ENCODE measurements at places on chromosomes 5 and 9.

DNA sequence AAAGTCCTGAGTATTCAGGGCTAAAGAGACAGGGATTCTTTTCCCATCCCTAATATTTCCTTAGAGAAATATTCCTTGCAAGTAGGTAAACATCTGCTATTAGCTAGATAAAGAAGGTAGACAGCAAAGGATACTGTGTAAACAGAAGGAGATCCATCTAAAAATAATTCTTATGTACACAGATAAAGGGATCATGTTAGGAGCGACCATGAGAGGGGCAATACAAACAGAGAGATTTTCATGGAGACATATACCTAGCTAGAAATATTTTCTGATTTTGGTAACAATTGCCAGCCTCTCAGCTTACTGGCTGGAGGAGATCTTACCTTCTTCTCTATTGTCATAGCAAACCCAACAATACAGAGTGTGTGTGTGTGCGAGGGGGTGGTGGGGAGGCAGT, 184.6 kb upstream of the DMAC1 start:
- DNase-seq, result no peak

DNA sequence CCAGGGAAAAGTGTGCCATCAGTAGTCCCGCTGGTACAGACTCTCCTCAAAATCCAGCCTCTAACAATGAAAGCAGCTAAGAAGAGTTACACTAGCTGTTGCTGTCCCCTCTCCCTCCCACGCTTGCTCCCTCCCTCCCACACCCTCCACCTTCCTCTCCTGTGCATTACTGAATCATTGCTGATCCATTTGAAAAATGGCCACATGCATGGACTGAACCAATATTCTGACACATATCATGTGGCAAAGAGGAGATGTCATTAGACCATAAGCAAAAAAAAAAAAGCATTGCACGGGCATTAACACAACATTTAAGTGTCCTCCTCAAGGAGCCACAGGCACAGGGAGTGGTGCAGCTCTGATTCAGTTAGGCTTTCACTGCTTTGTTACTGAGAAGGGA, 37.9 kb downstream of the LHFPL2 start:
- no peak for DNase-seq

DNA sequence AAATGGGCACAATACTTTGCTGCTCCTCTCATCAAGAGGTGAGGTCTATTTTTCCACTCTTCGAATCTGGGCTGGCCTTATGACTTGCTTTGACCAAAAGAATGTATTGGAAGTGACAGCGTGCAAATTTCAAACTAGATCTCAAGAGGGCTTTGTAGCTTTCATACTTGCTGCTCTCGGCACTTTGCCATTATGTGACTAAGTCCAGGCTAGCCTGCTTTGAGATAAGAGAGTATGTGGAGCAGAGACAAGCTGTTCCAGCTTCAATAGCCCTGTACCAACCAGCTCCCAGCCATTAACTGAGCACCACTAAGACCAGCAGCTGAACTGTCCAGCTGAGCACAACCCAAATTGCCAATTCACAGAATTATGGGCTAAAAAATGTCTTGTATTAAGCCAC, 124.6 kb downstream of the ACER2 start:
- DNase-seq, result no peak

DNA sequence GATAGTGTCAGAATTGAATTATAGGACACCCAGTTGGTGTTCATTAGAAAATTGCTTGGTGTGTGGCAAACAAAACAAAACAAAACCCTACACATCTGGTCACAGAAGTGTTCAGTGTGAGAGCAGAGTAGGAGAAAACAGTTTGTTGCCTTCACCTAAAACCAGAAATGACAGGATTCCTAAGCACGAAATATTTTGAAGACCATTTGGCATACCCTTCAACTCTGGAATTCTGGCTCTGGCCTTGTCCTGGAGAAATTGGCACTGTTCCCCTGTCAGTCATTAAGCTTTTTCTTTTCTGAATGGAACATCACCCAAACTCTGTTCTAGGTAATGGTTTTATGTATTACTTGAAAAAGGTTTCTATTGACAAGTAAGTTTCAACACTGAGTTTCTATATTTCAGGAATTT, 110.2 kb upstream of the PCA3 start:
- no peak for DNase-seq

- no peak for DNase-seq
Observed at GRCh38 chr9:136943291-136944211, 987 bp downstream of the FBXW5 start.

GRCh38 chr5:67543720-67544270, 347.2 kb upstream of the CD180 start:
- DNase-seq, result no peak

GRCh38 chr9:128275198-128276007, at the start of gene GOLGA2:
GOLGA2 (minus strand) TSS chr9:128276007; CDS start chr9:128275976, 31 bp downstream.
- DNase-seq, result no peak

- no peak for DNase-seq
Observed at GRCh38 chr5:32388432-32389129, 56.0 kb downstream of the ZFR start.

DNA sequence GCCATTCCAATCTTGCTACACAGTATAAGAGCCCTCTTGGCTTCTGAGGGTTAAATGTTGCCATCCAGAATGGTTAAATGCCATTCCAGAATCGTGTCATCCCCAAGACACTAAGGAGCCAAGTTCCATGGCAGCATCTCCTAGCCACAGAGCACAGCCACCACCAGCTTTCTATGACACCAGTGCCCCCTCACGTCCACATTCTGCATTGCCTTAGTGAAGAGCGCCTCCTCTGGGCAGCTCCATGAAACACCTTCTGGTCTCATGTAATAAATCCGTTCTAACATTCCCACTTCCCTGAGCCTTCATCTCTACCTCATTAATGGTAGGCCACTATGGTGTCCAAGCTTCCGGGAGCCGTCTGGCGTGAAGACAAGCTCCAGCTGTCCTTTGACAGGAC, 12.4 kb downstream of the CBY3 start:
- peak; percentile 54 for DNase-seq

DNA sequence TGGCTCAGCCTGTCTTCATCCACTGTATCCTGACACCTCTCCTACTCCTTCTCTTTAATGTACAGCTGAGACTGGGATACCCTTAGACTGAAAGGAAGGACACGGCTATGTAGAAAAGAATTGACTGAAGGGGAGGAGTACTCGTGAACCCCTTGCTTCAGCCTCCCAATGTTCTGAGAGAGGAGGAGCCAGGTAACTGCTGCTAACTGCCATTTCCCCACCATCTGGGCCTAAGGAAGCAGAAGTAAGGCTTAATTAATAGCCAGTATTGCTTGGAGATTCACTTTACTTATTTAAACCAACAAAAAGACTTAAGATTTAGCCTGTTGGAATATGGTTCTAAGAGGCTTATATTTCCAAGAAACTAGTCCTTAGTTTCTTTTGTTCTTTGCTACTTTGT, 18.8 kb upstream of the RGS3 start:
- no peak for DNase-seq

- DNase-seq, result no peak
Observed at GRCh38 chr5:76406673-76407072, 3.6 kb downstream of the IQGAP2 start.

DNA sequence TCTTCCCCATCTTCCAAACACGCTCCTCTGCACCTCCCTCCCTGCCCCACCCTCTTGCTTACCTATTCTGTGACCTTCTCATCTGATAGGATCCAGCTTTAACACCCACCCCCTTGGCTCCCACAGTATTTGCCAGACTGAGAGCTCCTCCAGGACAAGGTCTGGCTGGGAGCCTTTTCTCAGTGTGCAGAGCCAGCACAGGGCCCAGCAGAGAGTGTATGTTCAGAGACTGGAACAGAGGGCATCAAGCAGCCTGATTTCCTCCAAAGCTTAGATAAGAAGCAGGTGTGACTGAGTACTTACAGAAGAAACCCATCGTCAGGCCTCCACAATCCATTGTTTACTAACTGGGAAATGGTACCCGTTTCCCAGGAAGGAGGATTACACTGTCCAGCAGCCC, 26.6 kb downstream of the LHX6 start:
- no peak for DNase-seq
